Right cardiac atrium (tissue), 5 donors: ENCODE measurements at places on chromosomes 4 and X. TPM values are rescaled to one million over a fixed set of nuclear protein-coding genes. Genes with fewer than 3 reads are reported as not detected.

ERVMER34-1 gene
- total RNA-seq, result 3.8 TPM

GYPA gene
- total RNA-seq, result not detected

GRCh38 chr4:54714631-54715030 lies 56.9 kb downstream of the KIT start:
- no peak for DNase-seq

- no peak for DNase-seq
Measured at GRCh38 chr4:3658530-3658913, 107.7 kb upstream of the ADRA2C start.

GRCh38 chr4:138941037-138941436 lies 74.5 kb upstream of the NOCT start:
- no peak for DNase-seq

DNA sequence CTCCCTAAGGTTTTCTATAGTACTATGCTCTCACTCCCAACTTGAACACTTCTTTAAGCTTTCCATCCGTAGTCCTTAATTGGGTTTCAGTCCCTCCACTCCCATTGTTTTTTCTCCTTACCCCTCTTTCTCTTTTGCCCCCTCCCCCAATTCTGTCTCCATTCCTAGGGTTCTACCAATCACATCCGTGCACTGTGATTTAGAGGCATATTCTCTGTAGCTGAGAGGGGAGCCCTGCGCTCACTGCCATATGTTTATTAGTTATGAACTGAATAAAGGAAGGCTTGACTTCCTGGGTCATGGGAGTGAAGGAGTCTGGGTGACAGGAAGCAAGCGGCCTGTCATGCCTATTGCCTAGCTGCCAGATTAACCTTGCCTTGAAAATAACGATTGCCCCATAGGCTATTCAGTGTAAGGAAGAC lies 471 bp downstream of the MCTS1 start:
- DNase-seq, result no peak

FRAS1 gene
- total RNA-seq, result 6.1 TPM
